Prostate gland (tissue), 2 donors: ENCODE measurements at places on chromosomes 4 and X.

GRCh38 chr4:155960522-155960921 lies 6.9 kb upstream of the CTSO start:
- no peak overlapping the region for H3K4me3 ChIP-seq
- no peaks in the 10 kb centered on the region for H3K36me3 ChIP-seq
- H3K4me1 ChIP-seq = no peaks in the 10 kb centered on the region

DNA sequence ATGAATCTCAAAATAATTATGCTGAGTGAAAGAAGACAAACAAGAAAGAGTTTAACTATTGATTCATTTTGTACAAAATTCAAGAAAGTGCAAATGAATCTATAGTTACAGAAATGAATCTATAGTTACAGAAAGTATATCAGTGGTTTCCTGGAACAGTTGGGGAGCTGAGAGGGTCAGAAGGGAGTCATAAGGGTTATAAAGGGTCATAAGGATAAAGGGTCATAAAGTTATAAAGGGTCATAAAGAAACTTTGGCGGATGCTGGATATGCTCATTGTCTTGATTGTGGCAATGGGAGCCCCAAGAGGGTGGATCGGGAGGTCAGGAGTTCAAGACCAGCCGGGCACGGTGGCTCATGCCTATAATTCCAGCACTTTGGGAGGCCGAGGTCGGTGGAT lies 26.0 kb upstream of the INTS6L start:
- no peaks in the 10 kb centered on the region for H3K4me1 ChIP-seq
- H3K36me3 ChIP-seq = no peaks in the 10 kb centered on the region
- DNase-seq = no peak
- H3K4me3 ChIP-seq = no peak overlapping the region
- no peaks in the 10 kb centered on the region for H3K27me3 ChIP-seq

DNA sequence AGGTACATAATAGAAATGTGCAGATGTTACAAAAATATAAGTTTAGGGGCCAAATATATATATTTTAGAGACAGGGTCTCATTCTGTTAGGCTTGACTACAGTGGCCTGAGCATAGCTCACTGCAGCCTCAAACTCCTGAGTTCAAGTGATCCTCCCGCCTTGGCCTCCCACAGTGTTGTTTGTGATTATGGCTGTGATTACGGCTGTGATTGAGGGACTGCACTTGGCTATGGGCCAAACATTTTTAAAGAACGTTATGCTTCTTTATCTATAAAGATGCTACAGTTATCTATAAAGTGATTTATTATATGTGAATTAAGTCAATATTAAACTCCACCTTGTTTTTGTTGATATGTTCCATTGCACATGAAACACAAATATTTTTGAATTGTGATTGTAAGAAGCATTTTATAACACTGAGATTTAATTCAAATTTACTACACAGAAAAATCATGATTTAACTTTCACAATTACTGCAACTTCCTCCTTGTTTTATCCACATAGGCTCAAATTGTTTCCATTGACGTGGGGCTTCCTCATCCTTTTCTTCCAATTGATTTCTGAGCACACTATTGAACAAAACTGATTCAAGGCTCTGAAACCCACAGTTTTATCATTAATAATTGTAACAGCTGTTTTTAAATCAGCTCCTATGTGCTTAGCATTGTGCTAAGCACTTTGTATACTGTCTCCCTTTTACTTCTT lies 68.4 kb upstream of the BMPR1B start:
- DNase-seq = no peak
- H3K4me3 ChIP-seq = no peak overlapping the region
- no peak overlapping the region for H3K27ac ChIP-seq
- H3K27me3 ChIP-seq = no peaks in the 10 kb centered on the region

DNA sequence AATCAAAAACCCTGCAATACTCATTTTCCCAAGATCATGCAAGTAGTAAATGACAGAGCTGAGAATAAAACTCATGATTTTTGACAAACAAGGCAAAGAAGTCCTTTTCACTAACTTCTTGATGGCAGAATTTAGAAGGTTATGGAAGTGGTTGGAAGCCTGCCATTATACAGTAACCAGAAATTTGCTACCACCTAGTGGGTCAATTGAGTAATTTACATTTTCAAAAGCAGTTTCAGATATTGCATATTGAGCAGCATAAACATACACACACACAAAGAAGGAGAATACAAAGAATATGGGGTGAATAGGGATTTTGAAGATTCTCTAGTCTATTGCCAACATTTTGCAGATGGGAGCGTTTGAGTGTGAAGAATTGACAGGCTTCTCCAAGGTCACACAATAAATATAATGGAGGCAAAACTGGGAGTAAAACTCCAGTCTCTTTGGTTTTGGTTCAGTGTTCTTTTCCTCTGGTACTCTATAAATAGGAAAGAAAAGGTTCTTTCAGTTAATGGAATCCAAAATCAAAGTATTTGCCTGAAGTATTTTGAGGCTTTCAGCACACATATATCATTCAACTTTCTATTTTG lies 70.2 kb downstream of the GC start:
- H3K4me3 ChIP-seq = no peak overlapping the region
- H3K4me1 ChIP-seq = no peaks in the 10 kb centered on the region
- H3K36me3 ChIP-seq = no peaks in the 10 kb centered on the region
- DNase-seq = peak; percentile 12

- H3K27ac ChIP-seq = no peak overlapping the region
- no peaks in the 10 kb centered on the region for H3K4me1 ChIP-seq
- H3K4me3 ChIP-seq = no peak overlapping the region
- no peaks in the 10 kb centered on the region for H3K27me3 ChIP-seq
- DNase-seq = peak; percentile 6
- no peaks in the 10 kb centered on the region for H3K36me3 ChIP-seq
Observed at GRCh38 chrX:55142206-55142918, 53.5 kb downstream of the PAGE2 start.

DNA sequence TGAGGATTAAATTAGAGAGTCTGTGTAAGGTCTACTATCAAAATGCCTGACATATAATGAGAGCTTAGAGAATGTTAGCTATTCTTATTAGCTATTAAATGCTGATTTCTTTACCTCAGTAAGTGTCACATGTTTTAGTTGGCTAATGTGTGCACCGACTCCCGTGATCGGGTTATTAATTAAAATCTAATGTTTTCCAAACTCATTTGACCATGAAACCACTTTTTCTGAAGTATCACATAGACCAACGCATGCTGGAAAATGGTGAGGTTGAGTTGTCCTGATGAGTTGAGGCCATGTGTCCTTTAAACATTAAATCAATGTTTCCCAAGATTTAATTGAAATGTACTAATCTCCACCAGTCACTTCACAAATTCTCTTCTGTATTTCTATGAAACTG lies 84.8 kb upstream of the C1QTNF7 start:
- H3K27me3 ChIP-seq = no peaks in the 10 kb centered on the region
- DNase-seq = no peak
- H3K4me3 ChIP-seq = no peak overlapping the region
- no peaks in the 10 kb centered on the region for H3K36me3 ChIP-seq

GRCh38 chrX:129525896-129526295 lies 2.6 kb upstream of the SMARCA1 start:
- H3K4me3 ChIP-seq = no peak overlapping the region
- no peak overlapping the region for H3K27ac ChIP-seq
- no peaks in the 10 kb centered on the region for H3K27me3 ChIP-seq
- DNase-seq = no peak
- H3K36me3 ChIP-seq = no peaks in the 10 kb centered on the region

- DNase-seq = no peak
- no peak overlapping the region for H3K4me3 ChIP-seq
- H3K27me3 ChIP-seq = no peaks in the 10 kb centered on the region
- no peaks in the 10 kb centered on the region for H3K4me1 ChIP-seq
- no peak overlapping the region for H3K27ac ChIP-seq
Observed at GRCh38 chr4:171007618-171008390, 805.4 kb upstream of the GALNTL6 start.

- H3K36me3 ChIP-seq = no peaks in the 10 kb centered on the region
- no peaks in the 10 kb centered on the region for H3K27me3 ChIP-seq
- no peak overlapping the region for H3K27ac ChIP-seq
- no peaks in the 10 kb centered on the region for H3K4me1 ChIP-seq
- H3K4me3 ChIP-seq = no peak overlapping the region
- DNase-seq = no peak
Observed at GRCh38 chr4:74431113-74431826, 13.7 kb upstream of the AREG start.

DNA sequence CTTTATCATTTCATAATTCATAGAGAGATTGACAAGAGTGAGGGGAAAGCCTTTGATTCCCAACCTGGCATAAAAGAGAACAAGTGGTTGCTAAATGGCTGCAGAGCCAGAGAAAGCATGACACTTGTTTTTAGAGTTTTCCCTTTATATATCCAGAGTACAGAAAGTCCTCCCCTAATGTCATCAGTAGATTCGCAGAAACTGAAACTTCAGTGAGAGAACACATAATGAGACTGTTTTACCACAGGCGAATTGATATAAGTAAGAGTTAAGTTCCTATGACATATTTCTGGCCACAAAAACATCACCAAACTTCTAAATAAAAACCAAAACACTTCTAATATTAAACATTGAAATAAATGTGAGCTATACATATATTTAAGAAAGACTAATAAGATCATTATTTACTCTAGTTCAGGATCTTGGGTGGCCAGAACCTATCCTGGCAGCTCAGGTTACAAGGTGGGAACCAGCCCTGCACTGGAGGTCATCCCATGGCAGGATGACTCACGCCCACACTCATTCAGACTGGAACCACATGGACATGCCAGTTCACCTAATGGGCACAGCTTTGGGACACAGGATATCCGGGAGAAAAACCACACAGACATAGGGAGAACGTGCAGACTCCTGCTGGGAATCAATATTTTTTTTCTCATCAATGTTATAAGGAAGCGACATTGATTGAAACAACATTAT lies 35.5 kb downstream of the NWD2 start:
- H3K27ac ChIP-seq = no peak overlapping the region
- no peak overlapping the region for H3K4me3 ChIP-seq
- no peaks in the 10 kb centered on the region for H3K4me1 ChIP-seq
- no peaks in the 10 kb centered on the region for H3K27me3 ChIP-seq
- no peaks in the 10 kb centered on the region for H3K36me3 ChIP-seq
- DNase-seq = no peak
